Fibroblast of lung (primary cell): ENCODE measurements at places on chromosomes 4 and X. TPM values are rescaled to one million over a fixed set of nuclear protein-coding genes. Genes with fewer than 3 reads are reported as not detected.

- no peak overlapping the region for H3K27ac ChIP-seq
- no peak for DNase-seq
- no peaks in the 10 kb centered on the region for H3K36me3 ChIP-seq
- no peak overlapping the region for H3K4me3 ChIP-seq
- no peaks in the 10 kb centered on the region for H3K4me1 ChIP-seq
These were observed 209.2 kb downstream of the TECRL start for GRCh38 chr4:64200001-64200555.

GRCh38 chr4:186351668-186352194, 85.7 kb downstream of the F11 start:
- no peaks in the 10 kb centered on the region for H3K4me1 ChIP-seq
- H3K4me3 ChIP-seq, result no peak overlapping the region
- H3K27ac ChIP-seq, result no peak overlapping the region
- no peaks in the 10 kb centered on the region for H3K27me3 ChIP-seq
- no peaks in the 10 kb centered on the region for H3K36me3 ChIP-seq

GRCh38 chr4:73894001-73894400, 24.8 kb downstream of the CXCL1 start:
- H3K4me1 ChIP-seq, result peaks cover 2% of the 10 kb centered on the region
- H3K27me3 ChIP-seq, result no peaks in the 10 kb centered on the region
- H3K4me3 ChIP-seq, result no peak overlapping the region
- no peak overlapping the region for H3K27ac ChIP-seq
- no peak for DNase-seq

DNA sequence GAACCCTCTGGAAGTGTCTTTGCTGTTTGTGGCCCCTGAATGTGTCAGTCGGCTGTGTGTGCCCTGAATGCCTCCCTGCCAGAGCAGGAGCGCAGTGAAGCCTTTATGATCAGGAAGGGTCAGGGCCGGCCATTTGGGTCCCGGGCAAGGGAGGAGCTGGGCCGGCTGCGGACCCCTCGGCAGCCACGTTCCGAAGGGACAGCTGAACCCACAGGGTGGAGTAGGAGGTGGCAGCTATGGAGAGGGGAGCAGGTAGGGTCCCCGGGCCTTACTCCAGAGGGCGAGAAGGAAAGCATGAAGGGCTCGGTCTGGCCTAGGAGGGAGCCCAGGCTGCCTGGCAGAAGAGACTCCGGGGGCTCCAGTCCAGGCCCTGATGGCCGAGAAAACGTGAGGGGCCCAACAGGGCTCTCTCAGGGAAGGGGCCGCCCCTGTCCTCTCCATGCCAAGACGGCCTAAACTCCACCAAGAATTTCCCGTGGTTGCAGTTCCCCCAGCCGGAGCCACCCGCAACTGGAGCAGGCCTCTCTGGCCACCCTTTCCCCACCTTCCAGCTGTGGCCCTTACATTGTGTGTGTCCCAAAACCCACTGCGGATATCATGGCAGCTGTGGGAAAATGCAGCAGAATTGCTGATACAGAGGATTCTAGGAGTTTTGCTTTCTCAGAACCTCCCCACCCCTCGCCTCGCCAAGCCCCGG, 182.2 kb upstream of the STK26 start:
- H3K27ac ChIP-seq, result no peak overlapping the region
- no peak overlapping the region for H3K4me3 ChIP-seq
- no peaks in the 10 kb centered on the region for H3K36me3 ChIP-seq
- H3K4me1 ChIP-seq, result no peaks in the 10 kb centered on the region
- no peak for DNase-seq

DNA sequence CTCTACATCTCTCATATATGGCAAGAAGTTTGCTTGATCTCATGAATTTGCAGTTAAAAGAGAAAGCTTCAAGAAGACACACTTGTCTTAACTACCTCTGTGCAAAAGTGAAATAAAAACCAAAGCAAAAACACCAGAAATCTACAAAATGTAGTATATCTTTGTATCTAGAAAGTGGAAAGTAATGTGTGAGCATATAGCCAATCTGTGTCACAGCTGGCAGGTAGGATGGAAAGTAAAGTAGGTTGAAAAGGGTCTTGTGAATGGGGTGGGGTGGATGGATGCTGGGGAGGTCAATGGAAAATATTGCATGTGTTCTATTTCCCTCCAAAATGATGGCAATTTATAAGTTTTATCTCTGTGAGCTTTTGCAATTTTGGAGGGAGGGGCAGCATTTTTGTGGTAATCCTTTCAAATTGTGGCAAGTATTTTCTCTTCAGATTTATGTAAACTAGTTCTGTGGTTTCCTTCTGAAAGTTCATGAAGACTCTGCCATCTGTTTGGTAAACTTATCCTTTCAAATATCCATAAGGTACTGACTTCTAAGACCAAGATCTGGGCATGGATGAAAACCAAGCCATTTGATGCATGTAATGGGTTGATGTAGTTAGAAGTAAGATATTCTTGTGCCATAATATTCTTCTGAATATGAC, 215.9 kb upstream of the GIMD1 start:
- no peak overlapping the region for H3K4me3 ChIP-seq
- DNase-seq, result no peak
- H3K27ac ChIP-seq, result peak overlapping the region; percentile 29
- no peaks in the 10 kb centered on the region for H3K27me3 ChIP-seq

- H3K4me3 ChIP-seq, result no peak overlapping the region
- no peak for DNase-seq
- H3K4me1 ChIP-seq, result no peaks in the 10 kb centered on the region
These were observed 5.6 kb upstream of the CT45A1 start for GRCh38 chrX:135707880-135708279.

- no peaks in the 10 kb centered on the region for H3K36me3 ChIP-seq
- peak; percentile 75 for DNase-seq
- peaks cover under 1% of the 10 kb centered on the region for H3K4me1 ChIP-seq
- no peaks in the 10 kb centered on the region for H3K27me3 ChIP-seq
These were observed 893 bp upstream of the SEPTIN11 start for GRCh38 chr4:76948443-76949275.

- H3K4me1 ChIP-seq, result no peaks in the 10 kb centered on the region
- no peak for DNase-seq
- H3K4me3 ChIP-seq, result peak overlapping the region; percentile 48
- no peaks in the 10 kb centered on the region for H3K27me3 ChIP-seq
These were observed 696 bp upstream of the FLNA start for GRCh38 chrX:154375156-154375504.

- no peaks in the 10 kb centered on the region for H3K27me3 ChIP-seq
- no peaks in the 10 kb centered on the region for H3K36me3 ChIP-seq
These were observed 43.1 kb downstream of the ZGRF1 start for GRCh38 chr4:112593438-112594133.

DNA sequence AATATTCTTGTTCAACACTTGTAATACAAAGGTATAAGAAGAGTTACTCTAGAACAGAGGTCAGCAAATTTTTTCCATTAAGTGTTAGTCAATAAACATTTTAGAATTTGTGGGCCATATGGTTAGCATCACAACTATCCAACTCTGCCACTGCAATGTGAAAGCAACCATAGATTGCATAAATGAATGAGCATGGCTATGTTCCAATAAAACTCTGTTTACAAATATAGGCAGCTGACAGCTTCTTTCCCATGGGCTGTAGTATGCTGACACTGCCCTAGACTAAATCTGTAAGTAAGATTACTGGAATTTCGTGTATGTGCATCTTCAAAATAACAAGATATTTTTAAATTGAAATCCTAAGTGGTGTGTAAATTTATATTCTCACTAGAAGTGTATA, 73.7 kb downstream of the GABRA2 start:
- H3K4me3 ChIP-seq, result no peak overlapping the region
- no peaks in the 10 kb centered on the region for H3K4me1 ChIP-seq
- H3K27me3 ChIP-seq, result no peaks in the 10 kb centered on the region
- no peak overlapping the region for H3K27ac ChIP-seq

DNA sequence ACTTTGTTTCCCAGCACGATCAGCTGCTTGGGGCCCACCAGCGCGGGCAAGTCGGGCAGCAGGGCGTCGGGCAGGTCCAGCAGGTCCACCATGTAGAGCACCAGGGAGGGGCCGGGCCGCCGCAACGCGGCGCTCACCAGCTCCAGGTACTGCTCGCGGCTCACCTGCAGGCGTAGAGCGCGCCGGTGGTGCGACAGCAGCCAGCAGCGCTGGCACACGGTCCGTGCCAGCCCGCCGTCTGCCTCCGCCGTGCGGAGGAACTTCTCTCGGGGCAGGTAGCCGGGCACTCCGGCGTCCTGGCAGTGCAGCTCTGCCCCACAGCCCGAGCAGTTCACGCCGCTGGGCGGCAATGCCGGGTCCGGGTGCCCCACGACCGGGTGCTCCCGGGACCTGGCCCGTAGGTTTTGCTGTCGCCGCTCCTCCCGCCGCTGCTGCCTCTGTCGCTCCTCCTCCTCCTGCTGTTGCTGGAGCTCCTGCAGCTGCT, 527 bp downstream of the NOA1 start:
- no peaks in the 10 kb centered on the region for H3K27me3 ChIP-seq
- H3K4me3 ChIP-seq, result peak overlapping the region; percentile 99
- DNase-seq, result no peak
- H3K27ac ChIP-seq, result peak overlapping the region; percentile 98
- H3K4me1 ChIP-seq, result peaks cover 5% of the 10 kb centered on the region

- H3K27me3 ChIP-seq, result no peaks in the 10 kb centered on the region
- H3K4me1 ChIP-seq, result no peaks in the 10 kb centered on the region
- DNase-seq, result peak; percentile 50
- no peak overlapping the region for H3K4me3 ChIP-seq
- no peak overlapping the region for H3K27ac ChIP-seq
These were observed 25.6 kb downstream of the KDM6A start for GRCh38 chrX:44898411-44899221.

DNA sequence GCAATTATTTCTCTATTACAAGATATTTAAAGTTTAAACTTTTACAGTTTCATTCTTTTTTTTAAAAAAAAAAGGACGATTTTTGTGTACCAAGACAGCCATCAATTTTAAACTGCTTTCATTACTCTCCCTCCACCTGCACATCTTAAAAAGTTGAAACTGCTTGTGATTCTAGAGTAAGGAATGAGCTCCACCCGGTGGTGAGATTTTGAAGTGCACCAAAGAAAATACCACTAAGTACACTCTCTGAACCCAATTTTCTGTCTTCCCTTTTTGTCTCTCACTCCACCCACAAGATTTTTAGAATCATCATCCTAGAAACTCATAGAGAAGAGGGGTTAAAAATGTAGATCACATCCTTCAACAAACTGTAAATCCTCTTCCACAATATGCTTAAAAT, 91.3 kb upstream of the WDR44 start:
- H3K27me3 ChIP-seq, result no peaks in the 10 kb centered on the region
- no peaks in the 10 kb centered on the region for H3K4me1 ChIP-seq
- peak; percentile 22 for DNase-seq
- H3K4me3 ChIP-seq, result no peak overlapping the region

GRCh38 chr4:122912810-122913575, 9.4 kb downstream of the NUDT6 start:
- no peak overlapping the region for H3K27ac ChIP-seq
- H3K4me1 ChIP-seq, result peaks cover 5% of the 10 kb centered on the region
- H3K36me3 ChIP-seq, result no peaks in the 10 kb centered on the region
- H3K27me3 ChIP-seq, result no peaks in the 10 kb centered on the region
- no peak overlapping the region for H3K4me3 ChIP-seq

GRCh38 chr4:109848501-109848900, 594 bp downstream of the LRIT3 start:
- H3K4me1 ChIP-seq, result no peaks in the 10 kb centered on the region
- H3K27me3 ChIP-seq, result no peaks in the 10 kb centered on the region
- no peak overlapping the region for H3K4me3 ChIP-seq
- H3K36me3 ChIP-seq, result no peaks in the 10 kb centered on the region
- no peak overlapping the region for H3K27ac ChIP-seq

GRCh38 chrX:9927698-9928482, 39.3 kb upstream of the CLDN34 start:
- H3K4me3 ChIP-seq, result no peak overlapping the region
- H3K27ac ChIP-seq, result no peak overlapping the region
- H3K4me1 ChIP-seq, result no peaks in the 10 kb centered on the region
- DNase-seq, result no peak

DNA sequence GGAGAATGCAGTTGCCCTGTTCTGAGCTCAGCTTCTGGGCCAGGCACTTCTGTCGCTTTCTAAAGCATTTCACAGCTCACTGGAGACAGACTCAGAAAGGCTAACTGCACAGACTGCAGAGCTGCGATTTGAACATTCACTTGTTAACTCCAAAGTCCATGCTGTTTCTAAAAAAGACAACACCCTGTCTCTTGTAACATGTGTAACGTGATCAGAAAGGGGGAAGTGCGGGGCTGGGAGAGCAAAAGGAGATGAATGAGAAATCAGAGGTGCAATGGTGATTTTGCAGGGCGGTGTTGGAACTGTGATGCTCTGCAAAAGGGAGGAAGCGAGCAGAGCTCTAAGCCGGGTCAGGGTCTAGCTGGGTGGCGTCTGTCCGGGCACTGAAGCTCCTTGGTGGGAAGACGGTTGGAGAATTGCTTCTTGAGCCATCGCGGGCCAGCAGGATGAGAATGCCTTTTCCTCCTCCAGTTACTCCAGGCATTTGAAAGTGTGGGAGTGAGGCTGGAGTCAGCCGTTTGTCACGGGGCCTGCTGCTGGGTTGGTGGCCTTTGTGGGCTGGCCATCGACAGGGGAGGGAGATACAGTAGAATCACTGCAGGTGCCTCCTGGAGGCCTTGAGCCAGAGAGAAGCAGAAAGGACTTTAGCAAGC, 20.3 kb downstream of the TBC1D14 start:
- no peak overlapping the region for H3K27ac ChIP-seq
- no peak overlapping the region for H3K4me3 ChIP-seq
- no peaks in the 10 kb centered on the region for H3K36me3 ChIP-seq
- no peaks in the 10 kb centered on the region for H3K27me3 ChIP-seq
- peaks cover 2% of the 10 kb centered on the region for H3K4me1 ChIP-seq

DNA sequence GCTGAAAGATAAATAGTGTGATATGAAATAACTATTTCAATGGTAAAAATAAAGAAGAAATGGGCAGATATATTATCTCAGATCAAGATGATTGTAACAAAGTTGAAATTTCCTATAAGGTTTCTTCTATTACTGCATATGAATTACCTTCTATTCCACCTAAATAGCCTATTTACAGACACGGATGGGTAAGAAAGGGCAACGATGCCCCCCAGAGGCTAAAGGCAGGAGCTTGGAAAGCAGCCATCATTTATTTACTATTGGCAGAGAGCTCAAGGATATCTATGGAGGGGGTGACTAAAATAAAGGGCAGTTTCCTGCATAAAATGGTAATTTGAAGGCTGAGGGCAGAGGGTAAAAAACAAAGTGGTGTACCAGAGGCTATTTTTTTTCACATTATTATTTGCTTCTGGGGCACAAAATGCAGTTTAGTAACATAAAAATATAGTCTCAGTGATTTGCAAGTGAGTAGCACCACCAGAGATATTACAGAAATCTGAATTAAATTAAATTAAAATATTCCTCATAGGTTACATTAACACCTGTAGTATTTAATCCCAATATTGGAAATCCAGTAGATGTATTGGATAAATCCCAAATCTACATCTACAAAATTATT, 123.1 kb downstream of the BTC start:
- H3K4me3 ChIP-seq, result no peak overlapping the region
- peak; percentile 89 for DNase-seq
- no peak overlapping the region for H3K27ac ChIP-seq
- no peaks in the 10 kb centered on the region for H3K36me3 ChIP-seq

- H3K4me1 ChIP-seq, result no peaks in the 10 kb centered on the region
- no peak overlapping the region for H3K27ac ChIP-seq
- H3K27me3 ChIP-seq, result no peaks in the 10 kb centered on the region
- no peaks in the 10 kb centered on the region for H3K36me3 ChIP-seq
These were observed 44.0 kb downstream of the ZNF518B start for GRCh38 chr4:10413177-10413576.

- no peak overlapping the region for H3K4me3 ChIP-seq
- H3K27ac ChIP-seq, result no peak overlapping the region
- no peak for DNase-seq
- H3K27me3 ChIP-seq, result no peaks in the 10 kb centered on the region
- H3K4me1 ChIP-seq, result peaks cover 3% of the 10 kb centered on the region
These were observed 104.9 kb downstream of the ARHGAP10 start for GRCh38 chr4:147836807-147837206.

Gene MAP7D2
- under 0.01 TPM in 2 replicates for total RNA-seq

Gene PAGE5
- total RNA-seq, result 0.66 TPM in 1 of 2 replicates, not detected in the other

Gene MAMLD1
- total RNA-seq, result 0.77 and 3.6 TPM in 2 replicates

Gene USP17L11
- total RNA-seq, result not detected in 2 replicates
